ENCODE measurements at places on chromosomes 1 and 21.

DNA sequence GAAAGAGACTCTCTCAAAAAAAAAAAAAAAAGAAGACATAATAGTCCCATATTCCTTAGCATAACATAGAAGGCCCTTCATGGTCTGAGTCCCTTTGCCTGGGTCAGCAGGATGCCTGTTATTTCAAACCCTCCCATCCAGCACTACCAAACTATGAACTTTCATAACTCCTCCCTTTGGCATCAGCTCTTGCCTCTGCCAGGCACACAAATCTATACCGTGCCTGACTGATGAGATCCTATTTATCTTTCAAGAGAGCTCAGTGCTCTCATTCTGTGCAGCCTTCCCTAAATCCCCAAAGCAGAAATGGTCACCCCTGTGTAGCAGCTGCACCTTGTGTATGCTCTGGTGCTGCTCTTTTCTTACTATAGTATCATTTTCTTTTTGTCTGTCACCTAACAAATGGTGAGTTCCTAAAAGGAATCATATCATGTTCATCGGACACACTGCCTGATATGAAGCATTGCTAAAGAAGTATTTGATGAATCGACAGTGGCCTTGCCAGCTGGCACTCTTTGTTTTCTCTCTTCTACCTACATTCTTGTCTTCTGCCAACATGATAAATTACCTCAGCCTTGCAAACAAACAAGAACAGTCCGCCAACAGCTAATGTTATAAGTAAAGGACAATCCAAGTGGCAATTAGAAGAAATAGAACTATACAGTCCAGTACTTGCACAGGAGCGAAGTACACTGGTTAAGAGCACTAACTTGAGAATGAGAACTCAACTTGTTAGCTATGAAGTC is 29.9 kb downstream of the FMO4 start:
- no peak for DNase-seq

GRCh38 chr1:34770891-34771504 is 10.0 kb upstream of the GJB3 start:
- DNase-seq: no peak

DNA sequence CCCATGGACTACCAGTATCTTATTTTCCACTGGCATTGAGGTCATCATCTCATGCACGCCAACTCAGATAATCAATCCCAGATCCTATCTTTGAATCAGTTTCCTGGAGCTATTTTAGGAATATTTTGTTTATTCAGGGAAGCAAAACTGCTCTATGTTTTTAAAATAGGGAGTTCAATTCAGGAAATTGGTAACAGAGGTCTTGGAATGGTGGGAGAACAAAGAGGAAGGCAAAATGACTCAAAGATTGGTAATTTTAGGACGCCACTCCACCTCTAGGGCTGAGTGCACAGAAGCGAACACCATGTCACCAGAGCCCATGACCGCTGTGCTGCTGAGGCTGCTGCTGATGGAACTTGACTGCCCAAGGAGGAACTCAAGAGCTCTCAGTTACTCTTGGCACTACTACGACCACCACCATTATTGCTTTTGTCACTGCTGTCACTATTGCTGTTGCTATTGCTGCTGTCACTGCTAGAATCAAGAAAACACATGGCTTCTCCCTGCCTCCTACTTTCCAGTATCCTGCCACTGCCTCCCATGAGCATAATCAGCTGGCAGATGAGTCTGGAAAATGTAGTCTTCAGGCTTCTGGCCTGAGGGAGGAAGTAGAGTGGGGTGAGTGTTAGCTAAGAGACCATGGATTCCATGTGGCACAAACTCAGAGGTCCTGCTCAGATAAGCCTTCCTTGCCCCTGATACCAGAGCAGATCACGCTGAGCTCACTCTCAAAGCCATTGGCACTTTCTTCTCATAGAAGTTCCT is 71.6 kb upstream of the CNIH3 start:
- no peak for DNase-seq

- no peak for DNase-seq
Observed at GRCh38 chr21:32483293-32483595, 70.7 kb downstream of the EVA1C start.

DNA sequence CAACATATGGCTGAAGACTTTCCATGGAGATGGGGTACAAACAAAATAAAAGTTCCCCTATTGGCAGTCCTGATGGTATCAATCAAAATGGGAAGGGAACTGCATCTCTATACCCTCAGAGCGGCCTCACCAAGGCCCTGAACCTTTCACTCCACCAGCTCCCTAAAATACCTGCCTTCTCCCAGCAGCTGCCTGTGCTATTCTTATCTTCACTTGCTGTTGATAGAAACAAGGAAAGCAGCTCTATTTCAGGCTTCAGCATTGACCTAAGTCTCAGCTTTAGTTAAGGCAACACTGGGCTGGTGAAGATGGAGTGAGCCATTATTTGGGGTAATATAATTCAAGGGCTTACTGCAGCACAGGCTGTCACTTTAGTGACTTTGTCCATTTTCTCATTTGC is 21.7 kb upstream of the PIGC start:
- no peak for DNase-seq

DNA sequence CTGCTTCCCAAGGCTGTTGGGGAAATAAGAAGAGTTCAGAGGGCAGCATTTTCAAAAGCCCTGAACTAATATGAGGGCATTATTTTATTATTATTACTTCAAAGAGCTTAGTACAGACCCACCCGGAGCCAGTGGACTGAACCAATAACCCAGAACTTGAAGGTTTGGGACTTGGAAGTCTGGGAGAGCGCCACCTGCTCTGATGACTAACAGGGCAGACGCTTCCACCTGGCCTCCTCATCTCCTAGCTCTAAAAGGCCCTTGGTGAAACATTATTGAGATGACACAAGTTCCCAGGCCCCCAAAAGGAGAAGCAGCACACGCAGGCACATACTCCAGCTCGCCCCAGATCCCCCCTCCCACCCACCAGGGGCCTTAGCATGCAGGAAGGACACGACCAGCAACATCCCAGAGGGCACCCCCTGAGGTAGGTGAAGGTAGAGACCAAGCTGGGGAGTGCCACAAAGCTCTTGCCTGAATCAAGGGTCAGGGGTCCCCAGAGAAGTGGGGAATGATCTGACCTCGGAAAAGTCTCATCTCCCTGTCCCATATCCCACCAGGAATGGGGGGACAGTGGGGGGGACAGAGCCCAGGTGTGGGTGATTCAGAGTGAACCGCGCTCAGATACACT is 1.3 kb downstream of the DLGAP3 start:
- no peak for DNase-seq

Data from GM04503 (cell line).